ENCODE measurements at places on chromosomes 1 and 21.

DNA sequence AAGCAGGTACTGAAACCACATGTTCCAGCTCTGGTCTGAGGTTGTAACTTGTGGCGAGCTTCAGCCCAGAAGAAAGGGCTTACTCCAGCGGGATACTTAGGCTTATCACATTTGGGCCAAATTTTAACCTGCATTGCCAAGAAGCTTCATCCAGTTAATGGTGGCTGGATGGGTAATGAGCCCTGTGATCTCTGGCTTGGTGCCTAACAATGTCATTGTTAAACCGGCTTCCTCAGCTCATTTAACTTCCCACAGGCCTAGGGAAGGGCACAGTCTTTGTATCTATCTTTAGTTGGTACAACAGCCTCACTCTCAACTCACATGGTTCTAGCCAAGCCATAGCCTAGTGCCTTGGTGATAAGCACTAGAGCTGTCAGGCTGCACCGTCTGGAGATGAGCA, 43.6 kb upstream of the CCDC190 start:
- DNase-seq = no peak

DNA sequence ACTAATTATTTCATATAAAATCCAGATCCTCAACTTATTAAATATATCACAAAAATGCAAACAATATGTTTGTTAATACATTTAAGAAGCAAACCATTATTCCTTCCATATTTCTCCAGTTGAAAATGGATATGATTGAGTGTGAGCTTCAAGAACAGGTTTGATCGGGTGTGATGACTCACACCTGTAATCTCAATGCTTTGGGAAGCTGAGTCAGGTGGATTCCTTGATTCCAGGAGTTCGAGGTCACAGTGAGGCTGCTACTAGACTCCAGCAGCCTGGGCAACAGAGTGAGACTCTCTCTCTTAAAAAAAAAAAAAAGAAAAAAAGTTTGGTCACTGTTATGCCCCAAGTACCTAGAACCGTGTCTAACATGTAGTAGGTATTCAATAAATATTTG, 42.9 kb upstream of the RRP15 start:
- no peak for DNase-seq

- no peak for DNase-seq
Observed at GRCh38 chr1:84862810-84863251, 30.2 kb downstream of the LPAR3 start.

GRCh38 chr1:41598325-41598724, 113.8 kb upstream of the EDN2 start:
- no peak for DNase-seq

DNA sequence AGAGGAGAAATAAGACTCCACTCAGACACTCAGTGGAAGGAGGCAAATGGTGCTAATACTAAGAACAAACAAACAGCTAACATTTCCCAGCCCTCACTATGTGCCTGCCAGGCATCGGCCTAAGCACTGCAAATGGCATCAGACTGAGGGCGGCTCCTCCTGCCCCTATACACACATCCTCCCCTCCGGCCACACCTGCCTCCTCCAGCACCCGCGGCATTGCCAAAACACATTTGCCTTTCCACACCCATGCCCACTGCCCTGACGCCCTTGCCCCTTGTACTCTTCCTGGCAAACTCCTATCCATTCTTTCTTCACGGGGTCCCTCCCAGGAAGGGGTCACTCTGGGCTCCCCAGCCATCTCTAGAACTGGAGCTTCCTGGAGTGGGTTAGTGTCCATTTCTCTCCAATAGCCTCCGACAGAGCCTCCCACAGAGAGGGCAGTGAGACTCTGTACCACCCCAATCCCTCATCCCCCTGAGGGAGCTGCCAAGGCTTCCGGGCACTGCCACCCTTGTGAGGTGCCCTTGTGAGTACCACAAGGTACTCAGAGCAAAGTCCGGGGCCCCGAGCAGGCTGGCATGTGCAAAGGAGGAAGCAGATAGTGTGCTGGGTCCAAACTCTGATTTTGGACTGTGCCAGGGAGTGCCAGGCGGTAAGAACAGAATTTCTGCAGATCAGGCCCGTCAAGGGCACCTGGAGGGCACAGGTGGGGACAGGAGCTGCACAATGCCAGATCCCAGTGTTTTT, 959 bp downstream of the AKR7A3 start:
- DNase-seq = no peak

DNA sequence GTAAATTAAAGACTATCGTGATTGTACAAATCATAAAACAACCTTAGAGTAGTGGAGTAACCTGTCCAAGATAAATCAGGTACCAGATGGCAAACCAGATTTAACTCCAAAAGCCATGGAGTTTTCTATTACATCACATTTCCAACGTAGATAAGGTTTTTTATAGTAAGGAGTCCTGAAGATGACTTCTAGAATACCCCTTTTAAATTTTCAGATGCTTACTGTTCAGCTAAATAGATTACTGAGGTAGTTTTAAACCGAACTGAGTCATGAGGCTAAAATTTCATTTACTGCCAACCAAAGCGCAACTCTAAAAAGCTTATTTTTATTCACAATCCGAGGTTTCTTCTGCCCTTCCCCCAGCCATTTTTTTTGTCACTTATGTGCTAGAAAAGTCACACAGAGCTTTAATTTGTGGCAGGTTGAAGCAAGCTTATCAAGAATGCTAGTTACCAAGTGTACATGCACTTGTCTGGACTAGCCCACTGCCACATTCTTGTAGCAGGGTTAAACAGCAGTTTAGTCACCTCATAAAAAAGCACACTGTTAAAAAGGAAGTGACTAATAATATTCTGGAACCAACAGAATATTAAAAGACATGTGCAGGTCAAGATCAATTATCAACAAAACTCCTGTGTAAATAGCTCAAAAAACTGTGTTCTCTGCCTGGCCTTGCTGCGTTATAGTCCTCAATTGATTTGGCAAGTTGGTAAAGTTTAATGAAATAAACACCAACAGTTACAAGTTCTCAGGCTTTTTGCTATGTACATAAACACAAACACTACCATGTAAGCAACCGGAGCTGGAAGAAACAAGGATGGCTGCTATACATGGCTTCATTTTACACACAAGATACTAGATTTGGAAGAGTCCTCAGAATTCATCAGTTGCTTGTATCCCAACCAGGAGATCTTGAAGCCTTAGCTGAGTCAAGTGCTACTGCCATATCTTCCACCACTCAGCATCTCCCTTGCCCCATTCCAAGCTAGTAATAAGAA, 180.3 kb upstream of the DMRTA2 start:
- DNase-seq = no peak

DNA sequence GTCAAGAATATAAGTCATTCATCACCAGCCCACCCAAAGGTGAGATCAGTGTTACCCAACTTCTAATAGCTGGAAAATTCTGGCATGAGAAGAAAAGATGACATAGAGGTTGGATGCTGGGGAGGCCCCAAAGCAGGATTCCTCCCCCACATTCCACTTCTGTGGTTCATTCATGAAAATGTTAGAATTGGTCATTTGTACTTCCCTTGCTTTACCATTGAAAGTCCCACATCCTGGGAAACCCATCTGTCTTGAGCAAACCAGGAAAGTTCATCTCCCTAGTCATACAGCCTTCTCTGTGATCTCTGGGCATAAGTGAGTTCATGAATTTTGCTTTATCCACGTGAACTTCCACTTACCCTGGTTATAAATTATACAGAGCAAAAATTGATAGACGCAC, 66.8 kb downstream of the SERINC2 start:
- no peak for DNase-seq

- DNase-seq = no peak
Observed at GRCh38 chr1:230864441-230864840, 3.9 kb downstream of the C1orf198 start.

- DNase-seq = no peak
Observed at GRCh38 chr21:26553898-26554297, 19.2 kb downstream of the CYYR1 start.

Measured in fibroblast of skin of left quadriceps (primary cell).